A549 treated with Hydrocortisone at 1 μM for 4 hours (cell line): ENCODE measurements at places on chromosomes 11 and 22. TPM values are rescaled to one million over a fixed set of nuclear protein-coding genes. Genes with fewer than 3 reads are reported as not detected.

Gene MFRP
- not detected in 5 replicates for total RNA-seq

Gene OR52N4
- not detected in 5 replicates for total RNA-seq

Gene SLC22A25
- total RNA-seq, result not detected in 5 replicates

Gene CD6
- total RNA-seq, result 0.08 to 0.22 TPM (median 0.21 TPM) in 5 replicates

Gene PRRG4
- total RNA-seq, result 1.6 to 1.8 TPM (median 1.6 TPM) in 5 replicates

Gene HTR3B
- not detected in 5 replicates for total RNA-seq

Gene KCNE3
- not detected in 5 replicates for total RNA-seq

Gene OR1S1
- not detected in 5 replicates for total RNA-seq

Gene PGA3
- total RNA-seq, result not detected in 5 replicates

Gene C1QTNF6
- total RNA-seq, result 8.7 to 12.6 TPM (median 11.5 TPM) in 5 replicates

Gene SAA4
- total RNA-seq, result not detected in 5 replicates
